ENCODE measurements at places on chromosomes 7 and 10.

DNA sequence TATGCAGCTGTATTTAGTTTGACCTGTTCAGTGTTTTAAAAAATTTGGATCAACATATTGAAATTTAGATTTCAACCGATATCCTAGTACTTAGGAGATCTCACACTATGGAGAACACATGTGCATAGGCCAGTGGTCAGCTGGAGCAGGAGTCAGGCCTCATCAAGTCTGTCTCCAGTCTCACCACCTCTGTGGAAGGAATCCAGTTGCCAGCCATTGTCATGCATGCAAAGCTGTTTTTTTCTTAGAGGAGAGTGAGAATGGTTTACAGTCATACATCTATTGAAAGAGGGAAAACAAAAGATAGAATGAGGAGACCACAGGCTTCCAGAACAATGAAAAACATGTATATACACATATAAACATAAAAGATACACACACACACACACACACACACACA is 7.6 kb upstream of the CLEC5A start:
- no peak for DNase-seq

GRCh38 chr7:43735802-43736603 is 6.7 kb upstream of the COA1 start:
- DNase-seq, result no peak

GRCh38 chr10:63409465-63410027 is 56.2 kb downstream of the JMJD1C start:
- no peak for DNase-seq

GRCh38 chr7:367351-367901 is 77.5 kb downstream of the FOXL3 start:
- no peak for DNase-seq

DNA sequence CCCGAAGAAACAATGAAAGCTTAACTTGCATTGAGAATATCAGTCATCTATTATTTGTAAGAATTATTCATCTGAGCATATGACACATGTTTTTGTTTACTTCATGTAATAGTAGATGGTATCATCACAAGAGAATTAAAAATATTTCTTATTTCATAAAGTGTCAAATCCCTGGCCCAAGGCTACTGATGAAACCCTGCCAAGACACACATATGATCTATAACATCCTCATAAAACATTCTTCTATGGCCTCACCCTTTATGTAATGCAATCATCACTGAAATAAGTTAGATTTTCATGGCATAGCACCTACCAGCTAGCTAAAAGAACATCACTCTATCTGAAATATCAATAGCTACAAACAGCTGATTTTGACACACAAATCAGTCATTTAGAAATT is 385.6 kb upstream of the PHF14 start:
- DNase-seq, result no peak

GRCh38 chr10:98349508-98349922 is 65.5 kb downstream of the PYROXD2 start:
- no peak for DNase-seq

DNA sequence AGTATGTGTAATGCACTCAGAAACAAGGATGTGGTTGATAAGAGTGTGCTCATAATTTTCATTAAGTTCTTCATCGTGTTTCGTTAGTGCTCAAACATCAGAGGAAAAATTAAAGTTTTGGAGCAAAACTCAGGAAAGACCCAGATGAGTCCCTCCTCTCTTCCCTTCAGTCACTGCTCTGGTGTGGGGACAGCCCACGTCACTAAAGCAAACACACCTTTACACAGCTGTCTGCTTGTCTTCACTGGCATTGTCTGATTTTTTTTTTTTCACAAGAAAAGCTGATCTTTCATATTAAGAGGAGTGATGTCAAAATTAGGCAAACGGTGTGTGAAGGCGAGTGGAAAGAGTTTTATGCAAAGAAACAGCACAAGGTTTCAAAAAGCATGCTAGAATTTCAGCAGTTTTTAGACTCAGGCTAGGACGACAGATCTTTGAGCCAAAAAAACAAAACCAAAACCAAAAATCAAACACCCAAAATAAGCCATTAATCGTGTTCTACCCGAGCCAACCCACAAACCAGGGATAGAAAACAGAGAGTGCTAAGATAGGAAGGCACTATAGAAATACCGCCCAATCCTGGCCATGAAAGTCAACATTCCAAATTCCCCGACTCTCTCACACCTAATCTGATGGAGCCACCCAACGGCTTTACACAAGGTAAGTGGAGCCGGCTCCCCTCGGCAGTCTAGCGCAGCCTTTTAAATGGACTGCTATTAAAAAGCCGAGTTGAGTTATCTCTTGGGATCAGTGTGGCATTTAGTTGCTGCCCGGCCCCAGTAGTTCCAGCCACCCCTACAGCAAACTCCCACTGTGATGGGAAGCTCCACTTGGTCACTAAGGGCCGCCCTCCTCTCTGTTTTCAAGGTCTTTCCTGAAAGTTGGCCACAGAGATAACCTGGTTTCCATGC is 27.9 kb upstream of the GATA3 start:
- no peak for DNase-seq

DNA sequence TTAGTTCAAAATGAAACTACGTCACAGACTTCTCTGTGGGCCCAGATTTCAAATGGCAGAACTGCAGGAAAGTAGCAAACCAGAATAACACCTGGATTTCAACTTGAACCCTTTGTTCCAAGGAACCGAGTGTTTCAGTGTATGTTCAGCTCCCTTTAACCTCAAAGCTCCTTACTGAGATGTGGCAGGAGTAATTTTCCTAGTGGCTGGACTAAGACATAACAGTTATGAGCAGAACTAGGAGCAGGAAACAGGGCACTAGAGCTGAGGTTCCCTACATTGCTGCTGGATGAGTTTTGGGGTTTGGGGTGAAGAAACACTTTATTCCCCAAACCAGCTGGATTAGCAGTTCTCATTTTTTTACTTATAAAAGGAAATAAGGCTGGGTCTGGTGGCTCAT is 50.1 kb downstream of the NSUN6 start:
- DNase-seq, result no peak

All from GDM1 (cell line).